ENCODE measurements at places on chromosomes 12 and 14.
A peak's percentile ranks its signal among the peaks of the same experiment; 100 is the strongest.

- no peak for DNase-seq
Observed at GRCh38 chr12:83954071-83954789, 958.4 kb downstream of the SLC6A15 start.

- no peak for DNase-seq
Observed at GRCh38 chr12:114335607-114336006, 70.3 kb downstream of the TBX5 start.

- DNase-seq = no peak
Observed at GRCh38 chr12:53729644-53730043, 2.4 kb upstream of the CALCOCO1 start.

DNA sequence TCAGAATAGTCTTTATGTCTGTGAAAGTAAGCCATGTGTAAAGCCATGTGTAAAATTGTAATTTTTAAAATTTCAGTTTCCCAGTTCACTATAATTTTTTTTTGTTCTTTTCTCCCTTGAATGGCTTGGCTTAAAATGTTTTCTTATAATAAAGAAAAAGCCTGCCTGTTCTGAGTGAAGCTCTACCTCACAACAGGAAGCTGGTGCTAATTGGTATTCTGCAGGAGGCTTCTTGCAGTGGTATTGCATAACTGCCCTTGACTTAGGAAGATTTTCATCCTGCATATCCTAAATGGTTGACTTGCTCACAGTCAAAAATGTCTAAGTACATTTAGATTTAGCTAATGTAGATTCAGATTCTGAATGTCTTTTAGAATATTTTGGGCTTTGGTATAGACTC is 49.5 kb downstream of the ATP2A2 start:
- DNase-seq = no peak

GRCh38 chr12:54428050-54429013 is 9.3 kb upstream of the ITGA5 start:
- no peak for DNase-seq

DNA sequence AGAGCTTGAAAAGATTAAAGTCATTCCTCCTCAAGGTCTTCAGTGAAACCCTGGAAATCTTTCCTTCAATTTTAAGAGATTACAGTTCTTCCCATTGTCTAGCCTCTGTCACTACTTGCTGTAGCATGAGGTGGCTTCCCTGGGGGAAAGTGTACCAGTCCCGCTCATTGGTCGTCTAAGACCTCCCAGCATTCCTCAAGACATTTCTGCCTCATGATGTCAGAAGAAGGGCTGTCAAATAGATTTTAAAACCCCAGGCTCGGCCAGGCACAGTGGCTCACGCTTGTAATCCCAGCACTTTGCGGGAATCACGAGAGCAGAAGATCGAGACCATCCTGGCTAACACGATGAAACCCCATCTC is 46.7 kb downstream of the SMUG1 start:
- DNase-seq = no peak

GRCh38 chr14:81313200-81313599 is 86.9 kb downstream of the STON2 start:
- no peak for DNase-seq

GRCh38 chr12:95014554-95014953 is 11.1 kb upstream of the NDUFA12 start:
- DNase-seq = no peak

DNA sequence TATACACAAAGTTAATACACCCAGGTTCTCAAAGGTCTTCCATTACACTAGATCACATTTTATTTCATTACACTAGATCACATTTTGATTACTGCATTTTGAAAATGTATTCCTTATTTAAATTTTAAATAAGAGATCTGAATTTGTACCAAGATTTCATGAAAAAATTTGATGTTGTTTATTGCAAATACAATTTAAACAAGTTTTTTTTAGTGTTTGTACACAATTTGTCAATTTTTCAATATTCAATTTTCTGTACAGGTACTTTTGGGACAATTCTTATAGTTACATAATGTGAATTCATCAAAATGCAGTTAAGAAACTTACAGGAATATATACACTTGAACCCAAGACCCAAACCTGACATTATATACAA is 14.3 kb downstream of the SLC38A2 start:
- no peak for DNase-seq

DNA sequence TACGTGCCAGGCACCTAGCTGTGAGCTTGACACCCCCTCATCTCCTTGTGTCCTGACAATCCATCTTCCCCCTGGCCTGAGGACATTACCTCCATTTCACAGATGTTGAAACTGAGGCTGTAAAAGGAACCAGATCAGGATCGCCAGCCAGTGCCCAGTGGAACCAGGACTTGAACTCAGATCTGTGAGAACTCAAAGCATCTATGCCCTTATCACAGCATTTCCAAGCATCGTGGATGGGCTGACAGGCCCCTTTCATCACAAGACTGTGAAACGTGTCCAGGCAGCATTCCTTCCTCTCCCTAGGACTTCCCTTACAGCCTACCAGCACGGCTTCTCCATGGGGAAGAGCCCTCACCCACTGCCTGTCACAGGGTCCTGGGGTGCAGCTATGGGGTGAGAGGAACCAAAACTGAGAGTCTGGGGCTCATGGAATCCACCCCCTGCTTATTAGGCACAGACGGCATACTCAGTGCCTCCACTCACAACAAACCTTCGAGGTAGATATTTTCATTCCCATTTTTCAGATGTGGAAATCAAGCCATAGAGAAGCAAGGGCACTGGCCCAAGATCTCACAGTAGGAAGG is 26.9 kb downstream of the CMKLR1 start:
- no peak for DNase-seq

GRCh38 chr12:1853716-1854115 is 33.4 kb downstream of the LRTM2 start:
- no peak for DNase-seq

GRCh38 chr14:27672047-27672446 is 1074.2 kb upstream of the NOVA1 start:
- DNase-seq = no peak

GRCh38 chr12:3603576-3603975 is 112.6 kb downstream of the PRMT8 start:
- no peak for DNase-seq

DNA sequence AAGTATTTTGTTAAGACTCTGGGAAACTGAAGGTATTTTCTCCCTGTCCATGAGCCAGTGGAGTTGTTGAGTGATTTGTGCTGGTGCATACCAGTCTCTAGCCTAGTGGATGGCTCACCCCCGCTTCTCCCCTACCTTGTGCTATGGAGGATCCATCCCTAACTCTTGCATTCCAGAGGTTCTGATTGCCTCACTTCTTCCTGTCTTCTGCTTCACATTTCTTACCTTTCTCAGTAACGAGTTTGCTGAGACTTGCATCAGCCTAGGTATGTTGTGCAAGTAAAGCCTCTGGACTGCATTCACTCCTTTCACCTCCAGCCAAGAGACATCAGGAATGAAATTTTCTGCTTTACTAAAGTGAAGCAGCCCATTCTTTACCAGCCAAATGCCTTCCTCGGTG is 391.6 kb downstream of the ZFP36L1 start:
- no peak for DNase-seq

GRCh38 chr12:39685854-39686657 is 66.5 kb upstream of the ABCD2 start:
- DNase-seq = no peak

GRCh38 chr12:111748151-111748672 is 18.5 kb upstream of the ALDH2 start:
- DNase-seq = no peak

GRCh38 chr12:1878214-1878613 is 40.2 kb downstream of the CACNA2D4 start:
- no peak for DNase-seq

GRCh38 chr14:75191100-75191499 is 14.7 kb upstream of the TMED10 start:
- no peak for DNase-seq

- DNase-seq = no peak
Observed at GRCh38 chr14:26887847-26888246, 290.0 kb upstream of the NOVA1 start.

- DNase-seq = no peak
Observed at GRCh38 chr12:15710860-15711510, 78.2 kb downstream of the EPS8 start.

DNA sequence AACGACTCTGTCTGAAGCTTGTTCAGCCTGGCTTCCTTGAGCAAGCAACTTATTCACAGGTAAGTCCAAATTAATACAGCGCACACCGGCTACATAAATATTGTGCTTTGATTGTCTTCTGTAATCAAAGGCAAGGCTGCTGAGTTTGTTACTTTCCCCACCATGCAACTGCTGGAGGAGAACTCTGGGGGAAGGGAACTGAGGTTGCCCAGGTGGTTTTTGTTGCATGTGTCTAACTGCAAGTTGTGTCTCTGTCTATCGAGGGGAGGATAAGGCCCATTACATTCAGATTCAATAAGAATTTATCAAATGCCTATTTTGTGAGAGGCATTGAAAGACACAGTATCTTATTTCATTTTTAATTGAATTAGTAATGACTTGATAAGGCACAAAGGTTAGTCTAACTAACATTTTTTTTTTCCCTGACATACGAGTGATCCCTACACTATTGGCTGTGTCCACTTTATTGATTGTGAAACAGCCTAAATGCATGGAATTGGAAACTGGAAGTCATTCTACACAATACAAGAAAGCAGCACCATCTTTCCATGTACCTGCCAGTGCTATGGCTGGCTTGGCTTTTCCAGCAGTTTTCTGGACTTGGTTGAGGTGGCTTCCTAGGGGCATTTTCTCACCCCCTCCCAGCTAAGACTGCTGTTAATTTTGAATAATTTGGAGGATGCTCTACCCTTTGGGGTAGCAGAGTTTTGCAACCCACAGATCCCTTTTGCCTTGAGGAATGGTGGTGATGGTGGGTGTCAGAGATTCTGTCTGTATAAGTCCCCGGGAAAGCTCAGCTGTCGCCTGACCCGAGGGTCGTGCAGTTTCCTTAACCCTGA is 951 bp upstream of the CHST11 start:
- DNase-seq = no peak

DNA sequence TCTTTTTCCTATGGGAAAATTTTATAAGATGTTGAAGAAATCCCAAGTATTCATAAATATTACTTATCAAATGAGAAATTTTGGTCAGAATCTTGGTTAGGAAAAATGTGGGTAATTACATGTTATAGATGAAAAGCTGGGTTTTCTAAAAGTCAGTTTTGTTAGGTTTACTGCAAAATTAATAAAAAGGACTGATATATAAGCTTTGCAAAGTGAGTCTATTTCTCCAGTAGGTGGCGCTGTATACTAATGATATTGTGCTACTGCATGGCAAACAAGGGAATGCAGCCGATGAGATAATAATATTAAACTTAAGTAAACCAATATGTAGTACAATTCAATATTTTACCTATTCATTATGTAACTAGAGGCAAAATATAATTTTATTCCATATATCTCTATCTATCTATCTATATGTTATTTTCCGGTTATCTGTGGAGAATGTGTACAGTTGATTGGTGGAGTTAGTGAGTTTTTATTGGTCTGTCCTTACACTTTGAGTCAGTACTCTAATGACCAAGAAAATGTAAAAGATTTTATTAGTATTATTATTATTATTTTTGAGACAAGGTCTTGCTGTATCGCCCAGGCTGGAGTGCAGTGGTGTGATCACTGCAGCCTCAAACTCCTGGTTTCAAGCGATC is 32.9 kb downstream of the MIPOL1 start:
- DNase-seq = peak; percentile 76

DNA sequence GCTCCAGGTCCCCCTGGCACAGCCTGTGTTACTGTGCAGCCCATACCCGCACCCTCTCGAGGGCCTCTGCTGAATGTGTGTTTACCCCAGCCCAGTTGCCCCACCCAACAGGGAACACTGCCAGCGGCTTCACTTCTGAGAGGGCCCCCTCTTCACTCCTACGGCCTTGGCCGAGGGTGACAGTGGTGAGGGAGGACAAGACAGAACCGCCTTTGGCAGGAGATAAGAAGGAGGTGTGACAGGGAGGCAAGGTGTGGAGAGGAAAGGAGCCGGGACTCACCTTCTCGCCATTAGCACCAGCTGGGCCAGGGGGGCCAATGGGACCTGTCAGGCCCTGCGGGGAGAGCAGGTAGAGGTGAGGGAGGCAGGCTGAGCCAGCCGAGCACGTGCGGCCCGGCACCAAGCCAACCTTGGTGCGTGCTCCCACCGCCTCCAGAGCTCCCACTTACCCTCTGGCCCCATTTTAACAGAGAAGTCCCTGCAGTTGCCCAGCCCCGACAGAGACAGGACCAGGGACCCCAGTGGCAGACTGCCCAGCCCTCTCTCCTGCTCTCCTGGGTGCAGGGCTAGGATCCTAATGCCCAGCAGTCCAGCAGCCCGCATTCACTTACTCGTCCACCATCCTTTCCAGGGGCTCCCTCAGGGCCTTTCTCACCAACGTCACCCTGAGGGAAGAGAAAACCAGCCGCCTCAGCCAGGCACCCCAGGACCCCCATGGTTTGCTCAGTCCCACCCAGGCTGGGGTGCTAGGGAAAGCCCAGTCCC is 18.3 kb downstream of the TMEM106C start:
- DNase-seq = no peak

- DNase-seq = no peak
Observed at GRCh38 chr12:56208006-56208405, 13.7 kb downstream of the RNF41 start.

GRCh38 chr14:60225265-60225664 is 23.8 kb upstream of the PPM1A start:
- DNase-seq = no peak

DNA sequence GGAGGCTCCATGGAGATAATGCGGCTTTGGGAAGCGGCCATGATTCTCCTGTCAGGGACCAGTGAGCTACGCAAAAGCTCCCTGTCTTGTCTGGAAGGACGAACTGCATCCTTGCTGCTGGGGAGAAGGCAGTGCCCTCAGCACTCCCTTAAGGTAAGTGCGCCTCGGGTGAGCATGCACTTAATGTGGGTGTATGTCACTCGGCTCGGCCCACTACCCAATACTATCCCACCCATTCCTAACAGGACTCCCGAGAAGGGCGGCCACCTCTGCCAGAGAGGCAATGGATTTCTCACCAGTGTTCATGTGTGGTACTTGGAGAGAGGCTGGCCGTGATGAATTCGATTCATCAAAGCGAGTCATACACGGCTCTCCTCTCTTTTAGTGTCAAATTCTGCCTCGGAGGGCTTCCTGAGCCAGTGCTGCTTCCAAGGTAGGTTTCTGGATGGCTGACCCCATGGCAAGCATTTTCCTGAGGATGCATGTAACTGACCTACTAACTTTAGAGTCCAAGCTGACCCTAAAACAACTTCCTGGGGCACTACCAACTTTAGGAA is 151.7 kb upstream of the RTL1 start:
- no peak for DNase-seq

GRCh38 chr12:120314220-120314619 is 12.1 kb downstream of the SIRT4 start:
- no peak for DNase-seq

- DNase-seq = no peak
Observed at GRCh38 chr12:64255249-64255648, 33.2 kb upstream of the KICS2 start.

GRCh38 chr12:6767353-6768319 is 1.5 kb downstream of the PTMS start:
- no peak for DNase-seq

GRCh38 chr12:106226884-106227640 is 20.8 kb downstream of the CKAP4 start:
- DNase-seq = no peak

DNA sequence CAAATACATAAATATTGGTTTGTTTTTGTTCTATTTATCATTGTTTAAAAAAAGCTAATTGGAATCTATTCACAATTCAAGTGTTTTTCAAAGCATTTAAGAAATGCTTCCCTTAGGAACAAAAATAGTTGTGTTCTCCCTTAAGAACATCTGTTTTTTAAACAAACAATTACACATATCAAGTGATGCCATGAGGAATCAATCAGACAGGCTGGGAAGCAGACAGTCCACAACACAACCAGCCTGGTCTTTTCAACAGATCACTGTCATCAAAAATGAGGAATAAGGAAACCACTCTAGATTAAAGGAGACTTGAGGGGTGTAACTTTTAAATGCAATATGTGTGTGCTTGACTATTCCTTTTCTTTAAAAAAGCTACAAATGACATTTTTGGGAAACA is 25.5 kb downstream of the GALC start:
- no peak for DNase-seq

Measured in SHP77 treated with DMSO at 0.1 percent for 48 hours (cell line).